NCI-H526 (cell line): ENCODE measurements at places on chromosomes 1 and 21.
A peak's percentile ranks its signal among the peaks of the same experiment; 100 is the strongest.

DNA sequence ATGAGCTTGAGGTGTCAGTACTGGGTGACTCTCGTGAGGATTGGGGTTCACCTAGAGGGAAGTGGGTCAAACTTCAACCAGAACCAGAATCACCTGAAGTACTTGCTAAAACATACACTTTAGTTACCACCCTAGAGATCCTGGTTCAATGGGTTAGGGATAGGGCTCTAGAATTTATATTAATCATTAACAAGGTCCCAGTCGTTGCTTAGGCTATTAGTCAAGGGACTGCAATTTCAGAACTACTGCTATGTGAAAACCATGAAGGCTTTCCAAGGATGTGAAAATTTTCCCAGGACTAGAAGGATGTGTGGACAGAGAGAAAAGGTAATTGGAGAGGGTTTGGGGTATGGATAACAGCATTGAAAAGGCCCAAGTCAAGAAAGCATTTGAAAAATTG, 162.6 kb downstream of the GRIK1 start:
- DNase-seq, result no peak

- DNase-seq, result no peak
Observed at GRCh38 chr21:36730291-36731281, 31.7 kb downstream of the SIM2 start.

DNA sequence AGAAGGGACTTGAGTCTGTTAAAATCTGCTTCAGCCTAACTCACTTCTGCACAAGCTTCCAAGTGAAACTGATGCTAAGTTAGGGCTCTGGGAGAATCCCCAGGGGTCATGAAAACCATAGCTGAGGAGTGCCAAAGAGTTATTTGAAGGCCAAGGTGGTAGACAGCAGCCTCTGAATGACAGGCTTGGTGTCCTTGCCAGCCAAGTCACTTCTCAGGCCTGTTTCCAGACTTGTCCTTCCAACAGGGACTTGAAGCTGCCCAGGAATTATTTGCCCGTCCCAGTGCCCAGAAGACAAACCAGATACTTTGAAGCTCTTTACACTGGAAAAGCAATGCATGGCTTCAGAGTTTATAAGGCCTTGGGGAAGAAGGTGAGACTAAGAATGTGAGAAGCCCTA, 33.6 kb downstream of the RNASEL start:
- DNase-seq, result no peak

- no peak for DNase-seq
Observed at GRCh38 chr1:176799327-176799726, 336.4 kb downstream of the PAPPA2 start.

- DNase-seq, result no peak
Observed at GRCh38 chr1:72892461-72892860, 610.1 kb upstream of the NEGR1 start.

GRCh38 chr1:117147856-117148588, 26.5 kb upstream of the TRIM45 start:
- DNase-seq, result peak; percentile 24

DNA sequence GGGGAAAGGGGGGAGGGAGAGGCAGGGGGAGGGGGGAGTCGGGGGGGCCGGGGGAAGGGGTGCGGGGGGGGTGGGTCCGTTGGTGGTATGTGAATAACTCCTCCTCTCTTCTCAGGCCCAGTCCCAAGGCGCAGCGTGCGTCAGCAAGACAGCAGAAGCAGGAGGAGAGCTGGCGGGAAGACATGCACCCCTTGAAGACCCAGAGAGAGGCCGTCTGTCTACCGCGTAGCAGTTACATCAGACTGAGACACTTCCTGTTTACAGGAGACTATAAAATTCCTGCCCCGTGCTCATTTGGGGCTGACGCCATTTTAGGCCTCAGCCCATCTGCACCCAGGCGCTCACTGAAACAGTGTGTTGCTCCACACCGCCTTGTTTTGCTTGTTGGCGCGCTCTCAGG, 55.3 kb downstream of the SETD4 start:
- DNase-seq, result no peak

GRCh38 chr1:226474443-226475141, 66.7 kb upstream of the PARP1 start:
- DNase-seq, result no peak

GRCh38 chr1:217133958-217134856, 411.0 kb upstream of the ESRRG start:
- no peak for DNase-seq

GRCh38 chr1:56453016-56453415, 126.3 kb downstream of the PLPP3 start:
- DNase-seq, result no peak

- DNase-seq, result no peak
Observed at GRCh38 chr1:116416854-116417513, 43.9 kb downstream of the ATP1A1 start.

- no peak for DNase-seq
Observed at GRCh38 chr1:216913976-216914375, 190.7 kb upstream of the ESRRG start.

- DNase-seq, result no peak
Observed at GRCh38 chr1:39141925-39142324, 62.6 kb upstream of the MACF1 start.

DNA sequence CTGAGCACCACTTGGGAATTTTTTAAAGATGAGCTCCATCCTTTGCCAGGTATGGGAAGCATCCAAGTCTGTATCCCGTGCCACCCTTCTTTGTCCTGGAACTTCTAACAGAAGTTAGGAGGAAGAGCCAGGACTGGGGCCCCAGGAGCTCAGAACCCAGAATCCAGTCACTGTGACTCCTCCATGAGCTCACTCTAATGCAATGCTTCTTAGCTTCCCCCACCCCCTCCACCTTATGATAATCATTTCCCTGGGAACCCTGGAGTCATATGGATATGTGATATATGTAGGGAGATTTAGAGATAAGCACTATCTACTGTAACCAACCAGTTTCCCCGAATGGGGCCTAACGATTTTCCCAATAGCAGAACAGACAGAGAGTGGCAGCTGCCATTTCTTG, 758 bp upstream of the SPRR5 start:
- no peak for DNase-seq

DNA sequence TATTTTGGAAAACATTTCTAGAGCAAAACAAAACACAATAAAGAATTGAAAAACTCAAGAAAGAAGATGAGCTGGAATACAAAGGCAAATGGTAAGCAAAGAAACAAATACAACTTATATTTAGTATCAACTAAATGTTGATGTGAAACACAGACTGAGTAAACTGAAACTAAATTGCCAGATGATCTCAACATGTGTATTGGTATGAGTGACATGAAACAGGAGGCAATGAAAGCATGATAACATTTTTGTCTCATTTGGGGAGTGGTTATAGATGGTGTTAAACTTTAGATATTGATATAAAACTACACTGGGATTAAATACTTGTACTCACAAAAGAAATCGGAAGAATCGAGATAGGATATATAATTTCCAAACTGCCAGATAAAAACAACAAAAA, 805.6 kb upstream of the CXADR start:
- no peak for DNase-seq

DNA sequence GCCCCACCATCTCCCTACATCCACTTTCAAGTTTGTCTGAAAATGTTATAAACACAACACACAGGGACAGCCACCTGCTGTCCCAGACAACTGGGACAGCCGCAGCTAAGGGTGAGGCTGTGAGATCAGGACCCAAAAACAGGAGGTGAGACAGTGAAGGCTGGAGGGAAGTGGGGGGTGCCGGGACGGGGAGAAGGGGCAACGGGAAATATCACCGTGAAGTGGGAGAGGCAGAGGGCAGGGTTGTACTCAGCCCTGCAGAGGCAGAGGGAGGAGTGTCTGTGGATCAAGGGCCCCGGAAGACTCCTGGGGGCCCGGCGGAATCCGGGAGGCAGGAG, 114.4 kb downstream of the CASZ1 start:
- DNase-seq, result no peak

- no peak for DNase-seq
Observed at GRCh38 chr1:153168686-153169085, 18.0 kb upstream of the SPRR2G start.

- DNase-seq, result no peak
Observed at GRCh38 chr1:25871704-25872494, 3.6 kb downstream of the PAQR7 start.

GRCh38 chr1:116737020-116737854, 17.0 kb upstream of the CD2 start:
- DNase-seq, result peak; percentile 88

GRCh38 chr1:204623365-204623893, 62.1 kb downstream of the LRRN2 start:
- DNase-seq, result no peak

GRCh38 chr1:8844501-8845006, 27.1 kb upstream of the RERE start:
- DNase-seq, result no peak

DNA sequence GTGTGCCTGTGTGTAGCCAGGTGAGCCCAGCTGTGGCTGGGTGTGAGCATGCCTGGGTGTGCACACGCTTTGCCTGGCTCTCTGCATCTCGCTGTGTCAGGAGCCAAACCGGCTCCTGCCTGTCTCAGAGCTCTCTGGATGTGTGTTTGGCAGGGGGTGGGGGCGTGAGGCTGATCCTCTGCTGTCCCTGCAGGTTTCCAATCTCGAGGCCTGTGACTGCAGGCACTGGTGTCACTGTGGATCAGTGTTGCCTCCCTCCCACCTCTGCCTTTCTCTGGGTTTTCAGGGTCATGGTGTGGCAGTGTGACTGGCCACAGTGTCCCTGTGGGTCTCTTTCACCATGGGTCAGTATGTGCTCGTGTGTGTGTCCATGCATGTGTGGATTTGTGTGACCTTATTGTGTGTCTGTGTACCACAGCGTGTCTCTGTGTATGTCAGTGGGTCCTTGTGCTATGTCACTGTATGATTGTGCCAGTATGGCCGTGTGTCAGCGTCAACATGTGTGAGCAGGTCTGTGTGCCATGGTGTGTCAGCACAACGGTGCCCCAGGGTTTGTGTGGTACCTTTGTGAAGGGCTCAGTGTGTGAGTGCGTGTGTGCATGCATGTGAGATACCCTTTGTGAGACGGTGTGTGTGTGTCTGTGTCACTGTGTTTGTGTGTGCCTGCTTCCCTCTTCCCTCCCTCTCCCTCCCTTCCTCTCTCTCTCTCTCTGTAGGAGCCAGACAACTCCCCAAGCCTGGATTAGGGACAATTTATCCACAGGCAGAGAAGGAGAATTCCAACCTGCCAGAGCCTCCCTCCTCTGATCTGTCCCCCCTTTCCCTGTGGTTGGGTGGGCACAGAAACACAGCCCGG, 43.4 kb downstream of the AHDC1 start:
- DNase-seq, result no peak

DNA sequence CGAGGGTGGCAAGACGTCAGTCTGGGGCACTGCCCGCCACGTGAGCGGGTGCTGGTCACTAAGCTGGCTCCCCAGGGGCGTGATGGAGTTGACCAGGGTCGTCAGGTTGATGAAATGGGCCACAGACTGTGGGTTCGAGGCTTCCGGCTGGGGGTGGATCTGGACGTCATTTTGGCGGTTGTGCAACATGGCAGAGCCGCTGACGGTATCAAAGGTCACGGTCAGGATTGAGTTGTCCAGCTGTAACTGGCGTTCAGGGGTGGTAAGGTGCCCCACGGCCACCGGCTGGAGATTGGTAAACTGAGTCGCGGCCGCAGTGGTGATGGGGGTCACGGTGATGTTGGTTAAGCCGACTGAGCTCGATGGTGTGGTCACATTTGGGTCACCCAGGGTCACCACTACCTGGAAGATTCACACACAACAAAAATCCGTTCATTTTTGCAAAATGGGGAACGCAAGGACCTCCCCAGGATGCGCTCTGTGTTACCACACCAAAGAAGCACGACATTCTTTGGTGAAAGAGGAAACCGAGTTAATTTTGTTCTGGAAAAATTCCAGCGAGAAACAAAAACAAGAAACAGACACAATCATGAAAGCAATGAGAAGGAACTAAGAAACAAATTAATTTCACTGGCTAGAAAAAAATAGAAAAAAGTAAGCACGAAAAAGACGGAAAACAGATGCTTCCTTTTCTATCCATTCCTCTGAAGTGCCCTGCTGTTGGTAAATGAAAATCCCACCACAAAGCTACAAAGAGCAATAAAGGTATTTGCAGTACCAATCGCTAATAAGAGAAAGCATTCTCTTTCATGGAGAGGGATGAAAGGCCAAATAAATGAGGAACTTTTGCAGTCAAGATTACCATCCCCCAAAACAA, 34.7 kb upstream of the RIPK4 start:
- no peak for DNase-seq

DNA sequence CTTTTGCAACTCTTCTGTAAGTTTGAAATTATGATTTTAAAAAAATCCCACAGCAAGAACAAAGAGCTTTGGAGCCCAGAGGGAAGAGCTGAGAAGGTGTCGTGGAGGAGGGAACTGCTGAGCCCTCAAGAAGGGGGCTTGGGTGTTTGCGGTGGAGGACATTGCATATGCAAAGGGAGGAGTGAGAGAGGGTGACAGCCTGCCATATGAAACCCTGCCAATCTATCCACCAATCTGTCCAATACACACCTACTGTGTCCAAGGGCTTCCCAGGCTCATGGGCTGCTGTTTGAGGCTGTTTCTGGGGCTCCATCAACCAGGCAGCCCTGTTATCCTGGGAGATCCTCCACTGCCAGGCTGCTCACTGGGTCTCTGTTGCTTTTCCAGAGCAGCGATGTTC, 15.2 kb downstream of the WNT4 start:
- DNase-seq, result no peak

- peak; percentile 91 for DNase-seq
Observed at GRCh38 chr1:229270547-229271447, at the start of gene RAB4A. RAB4A (plus strand) TSS chr1:229271111; CDS start chr1:229271340, 229 bp downstream.

DNA sequence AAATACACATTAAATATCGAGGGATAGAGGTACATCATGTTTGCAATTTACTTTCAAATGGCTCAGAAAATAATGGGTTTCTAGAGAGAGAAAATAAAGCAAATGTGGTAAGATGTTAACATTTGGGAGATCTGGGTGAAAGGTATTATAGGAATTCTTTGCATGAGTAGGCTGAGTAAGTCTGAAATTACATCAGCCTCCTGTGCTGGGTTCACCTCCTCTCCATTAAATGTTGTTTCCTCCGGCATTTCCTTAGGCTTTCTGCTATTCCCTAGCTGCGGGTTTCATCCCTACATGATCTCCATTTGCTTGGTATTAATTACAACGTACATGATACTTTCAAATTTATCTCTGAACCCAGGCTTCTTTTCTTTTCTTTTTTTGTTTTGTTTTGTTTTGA, 31.6 kb downstream of the ZMYND12 start:
- no peak for DNase-seq

- no peak for DNase-seq
Observed at GRCh38 chr1:39789571-39790110, 976 bp upstream of the BMP8B start.

GRCh38 chr1:98981917-98982513, 22.6 kb downstream of the PLPPR5 start:
- no peak for DNase-seq

GRCh38 chr1:159839116-159839849, 12.6 kb downstream of the SLAMF8 start:
- no peak for DNase-seq

GRCh38 chr1:170521818-170522217, 10.1 kb upstream of the GORAB start:
- DNase-seq, result no peak

- no peak for DNase-seq
Observed at GRCh38 chr1:67689267-67690017, 4.4 kb downstream of the GADD45A start.

GRCh38 chr1:237677979-237678378, 212.7 kb downstream of the ZP4 start:
- DNase-seq, result peak; percentile 39
